Activated CD4-positive, alpha-beta T cell treated with anti-CD3 and anti-CD28 coated beads, Interleukin-2, amount 50 U/mL, for 24 hours (primary cell): ENCODE measurements at places on chromosomes 11 and 22.

DNA sequence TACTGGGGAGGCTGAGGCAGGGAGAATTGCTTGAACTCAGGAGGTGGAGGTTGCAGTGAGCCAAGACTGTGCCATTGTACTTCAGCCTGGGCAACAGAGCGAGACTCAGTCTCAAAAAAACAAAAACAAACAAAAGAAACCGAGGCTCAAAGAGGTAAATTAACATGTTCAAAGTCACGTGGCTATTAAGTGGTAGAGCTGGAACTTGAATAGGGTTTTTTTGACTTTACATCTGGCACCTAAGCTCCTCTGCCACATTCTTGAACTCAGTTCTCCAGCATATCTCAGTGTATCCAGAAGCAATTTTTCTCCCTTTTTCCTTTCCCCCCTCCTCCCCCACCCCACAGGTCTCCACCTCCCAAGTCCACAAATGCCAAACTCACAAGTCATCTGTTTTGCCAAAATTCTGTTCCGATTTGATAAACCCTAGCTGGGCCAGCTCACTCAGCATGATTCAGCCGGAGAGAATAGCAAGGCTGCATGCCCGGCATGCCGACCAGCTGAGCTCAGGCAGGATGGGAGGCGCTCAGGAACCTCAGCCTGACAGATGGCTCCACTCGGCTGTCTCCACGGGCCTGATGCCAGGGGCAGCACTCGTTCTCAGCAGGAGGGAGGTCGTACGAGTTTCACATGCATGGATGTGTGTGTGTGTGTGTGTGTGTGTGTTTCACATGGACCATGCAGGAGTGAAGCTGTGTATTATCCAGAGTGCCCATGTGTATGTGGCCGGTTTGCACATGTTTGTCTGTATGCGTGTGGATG lies 63.2 kb upstream of the RRAS2 start:
- no peak for DNase-seq

DNA sequence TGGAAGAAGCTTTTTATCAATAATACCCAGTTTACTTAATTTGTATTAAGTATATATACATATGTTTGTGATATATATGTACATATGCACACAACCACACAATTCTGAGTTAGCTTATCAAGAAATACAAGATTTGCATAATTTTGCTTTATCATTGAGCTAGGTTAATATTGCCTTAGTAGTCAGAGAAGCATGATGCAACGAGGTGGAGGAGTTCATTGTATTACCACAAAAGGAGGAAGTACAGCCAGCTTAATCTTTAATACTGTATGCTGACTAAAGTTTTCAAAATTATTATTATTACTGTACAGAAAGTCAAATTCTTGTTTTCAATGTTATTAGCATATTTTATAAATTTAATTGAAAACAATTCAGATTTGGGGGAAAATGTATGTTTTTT lies 278.4 kb upstream of the PDGFD start:
- no peak for DNase-seq

DNA sequence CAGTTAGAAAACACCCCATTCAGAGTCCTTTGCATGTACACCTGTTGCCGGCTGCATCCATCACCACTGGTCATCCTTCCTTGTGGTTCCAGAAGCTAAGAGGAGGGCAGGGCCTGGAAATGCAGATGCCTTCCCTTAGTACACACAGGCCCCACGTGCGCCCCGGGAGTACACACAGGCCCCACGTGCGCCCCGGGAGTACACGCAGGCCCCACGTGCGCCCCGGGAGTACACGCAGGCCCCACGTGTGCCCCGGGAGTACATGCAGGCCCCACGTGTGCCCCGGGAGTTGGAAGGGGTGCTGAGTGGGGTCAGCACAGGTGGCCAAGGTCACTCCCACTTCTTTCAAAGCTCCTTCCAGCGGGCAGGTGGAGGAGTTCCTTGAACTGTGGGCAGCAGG lies 1141.9 kb downstream of the BRD1 start:
- DNase-seq, result no peak

DNA sequence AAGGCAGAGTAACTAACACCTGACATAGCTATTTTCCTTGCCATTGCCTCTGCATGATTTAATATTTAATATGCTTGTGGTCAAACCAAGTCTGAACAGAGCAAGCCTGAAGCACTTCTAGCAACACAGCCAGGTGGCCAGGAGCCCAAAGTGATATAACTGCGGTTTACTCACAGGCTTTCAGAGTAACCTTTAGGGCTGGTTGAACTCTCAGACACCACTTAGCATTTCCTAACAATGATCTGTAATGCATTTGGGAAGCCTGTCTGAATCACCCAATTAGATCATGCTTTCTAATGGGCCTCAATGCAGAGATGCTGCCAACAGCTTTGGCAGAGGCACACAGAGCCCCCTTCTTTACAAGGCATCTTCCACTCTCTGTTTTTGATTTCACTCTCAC lies 96.1 kb downstream of the FDX1 start:
- no peak for DNase-seq

DNA sequence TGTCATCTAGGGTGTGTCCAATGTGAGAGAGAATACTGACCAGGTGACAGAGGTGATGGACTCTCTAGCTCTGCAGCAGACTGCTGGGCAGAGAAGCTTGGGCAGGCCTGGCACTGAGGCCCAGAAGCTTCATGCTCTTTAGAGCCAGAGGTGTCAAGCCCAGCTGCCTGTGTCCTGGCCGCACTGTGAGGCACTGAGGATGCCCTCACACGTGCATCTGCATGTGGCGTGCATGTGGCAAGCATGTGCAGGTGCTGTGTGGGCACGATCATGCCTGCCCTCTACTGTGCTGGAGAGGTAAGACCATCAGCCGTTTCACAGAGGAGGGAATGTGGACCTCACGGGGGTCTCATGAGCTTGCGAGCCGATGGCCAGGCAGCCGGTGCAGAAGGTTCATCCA lies 15.8 kb upstream of the TXNRD2 start:
- DNase-seq, result no peak
